ENCODE measurements at places on chromosomes 5 and 9.

- no peak for DNase-seq
Measured at GRCh38 chr9:32867026-32867425, 83.7 kb downstream of the TMEM215 start.

GRCh38 chr5:72599519-72600370 lies 92.5 kb upstream of the ZNF366 start:
- no peak for DNase-seq

GRCh38 chr5:154467655-154468354 lies 10.2 kb downstream of the HAND1 start:
- peak; percentile 40 for DNase-seq

- no peak for DNase-seq
Measured at GRCh38 chr5:140181002-140181483, 6.1 kb downstream of the CYSTM1 start.

GRCh38 chr5:128470663-128471062 lies 67.4 kb downstream of the FBN2 start:
- DNase-seq, result no peak

DNA sequence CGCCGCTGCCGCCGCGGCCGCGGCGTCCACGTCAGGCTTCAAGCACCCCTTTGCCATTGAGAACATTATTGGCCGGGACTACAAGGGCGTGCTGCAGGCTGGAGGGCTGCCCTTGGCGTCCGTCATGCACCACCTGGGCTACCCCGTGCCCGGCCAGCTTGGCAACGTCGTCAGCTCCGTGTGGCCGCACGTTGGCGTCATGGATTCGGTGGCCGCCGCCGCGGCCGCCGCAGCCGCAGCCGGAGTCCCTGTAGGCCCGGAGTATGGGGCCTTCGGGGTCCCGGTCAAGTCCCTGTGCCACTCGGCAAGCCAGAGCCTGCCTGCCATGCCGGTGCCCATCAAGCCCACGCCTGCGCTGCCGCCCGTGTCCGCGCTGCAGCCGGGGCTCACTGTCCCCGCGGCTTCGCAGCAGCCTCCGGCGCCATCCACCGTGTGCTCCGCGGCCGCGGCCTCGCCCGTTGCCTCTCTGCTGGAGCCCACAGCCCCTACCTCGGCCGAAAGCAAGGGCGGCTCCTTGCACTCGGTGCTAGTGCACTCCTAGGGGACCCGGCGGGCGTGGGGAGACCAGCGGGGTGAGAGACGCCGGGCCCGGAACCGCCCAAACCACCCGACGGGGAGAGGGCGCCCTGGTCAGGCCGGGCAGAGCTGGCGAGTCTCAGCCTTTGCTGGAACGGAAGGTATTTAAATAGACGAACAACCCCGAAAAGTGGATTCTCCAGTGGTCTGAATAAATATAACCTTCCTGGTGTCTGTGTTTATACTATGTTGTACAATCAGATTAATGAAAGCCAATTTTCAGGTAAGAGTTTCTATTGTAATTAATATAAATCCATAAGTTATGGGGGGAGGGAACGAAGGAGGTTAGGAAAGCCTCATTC lies 1.2 kb downstream of the FOXB2 start:
- no peak for DNase-seq

GRCh38 chr9:71761938-71762353 lies 6.4 kb downstream of the CEMIP2 start:
- no peak for DNase-seq

GRCh38 chr9:110112792-110113191 lies 95.2 kb downstream of the C9orf152 start:
- no peak for DNase-seq

GRCh38 chr5:152465140-152465539 lies 60.1 kb upstream of the NMUR2 start:
- DNase-seq, result no peak

DNA sequence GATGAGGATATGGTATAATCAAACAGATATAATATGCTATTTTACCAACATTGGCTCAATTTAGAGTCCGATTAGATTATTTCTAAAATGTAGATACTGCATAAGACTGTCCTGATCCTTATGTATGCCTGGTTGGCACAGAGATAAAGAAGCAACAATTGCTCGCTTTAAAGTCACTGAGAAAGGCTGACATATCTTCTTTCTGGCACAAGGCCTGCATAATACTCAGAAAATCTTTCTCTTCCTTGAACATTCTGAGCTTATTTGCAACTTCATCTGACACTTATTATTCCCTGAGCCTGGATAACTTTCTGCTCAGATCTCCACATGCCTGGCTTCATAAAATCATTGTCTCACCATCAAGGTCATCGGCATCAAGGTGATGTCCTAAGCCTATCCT lies 219.3 kb upstream of the CDH9 start:
- DNase-seq, result no peak

GRCh38 chr9:29044959-29045358 lies 1471.7 kb upstream of the C9orf72 start:
- DNase-seq, result no peak

DNA sequence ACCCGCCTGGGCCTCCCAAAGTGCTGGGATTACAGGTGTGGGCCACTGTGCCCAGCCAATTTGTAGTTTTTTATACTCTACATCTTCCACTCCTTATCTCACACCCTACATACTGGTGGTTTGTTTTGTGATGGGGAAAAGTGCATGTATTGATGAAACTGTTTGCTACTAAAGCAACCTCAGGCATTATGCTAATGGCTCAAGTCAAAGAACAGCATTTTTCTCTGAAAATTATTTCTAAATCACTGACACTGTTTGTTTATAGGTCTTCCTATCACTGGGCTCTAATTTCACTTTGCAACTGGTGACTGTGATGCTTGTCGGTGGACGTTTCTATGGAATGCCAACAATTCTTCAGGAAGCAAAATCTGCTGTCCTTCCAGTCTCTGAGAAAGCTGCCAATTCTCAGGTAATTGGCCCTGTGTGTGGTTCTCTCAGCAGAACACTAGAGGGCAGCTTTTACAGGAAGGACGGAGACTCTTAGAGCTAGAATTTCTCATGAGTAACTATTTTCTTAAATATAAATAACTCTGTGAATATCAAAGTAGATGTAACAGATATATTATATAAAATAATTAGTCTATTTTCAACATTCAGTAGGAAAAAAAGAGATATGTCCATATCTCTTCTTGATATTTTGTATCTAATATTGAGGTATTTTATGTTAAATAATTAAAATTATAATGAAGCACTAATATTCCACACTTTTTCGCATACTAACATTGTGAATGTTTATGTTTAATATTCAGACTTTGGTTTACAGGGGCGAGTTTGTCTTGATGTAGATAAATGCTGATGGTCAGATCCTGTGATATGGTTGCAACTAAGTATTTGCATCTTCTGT lies 244.1 kb downstream of the ADGRV1 start:
- no peak for DNase-seq

DNA sequence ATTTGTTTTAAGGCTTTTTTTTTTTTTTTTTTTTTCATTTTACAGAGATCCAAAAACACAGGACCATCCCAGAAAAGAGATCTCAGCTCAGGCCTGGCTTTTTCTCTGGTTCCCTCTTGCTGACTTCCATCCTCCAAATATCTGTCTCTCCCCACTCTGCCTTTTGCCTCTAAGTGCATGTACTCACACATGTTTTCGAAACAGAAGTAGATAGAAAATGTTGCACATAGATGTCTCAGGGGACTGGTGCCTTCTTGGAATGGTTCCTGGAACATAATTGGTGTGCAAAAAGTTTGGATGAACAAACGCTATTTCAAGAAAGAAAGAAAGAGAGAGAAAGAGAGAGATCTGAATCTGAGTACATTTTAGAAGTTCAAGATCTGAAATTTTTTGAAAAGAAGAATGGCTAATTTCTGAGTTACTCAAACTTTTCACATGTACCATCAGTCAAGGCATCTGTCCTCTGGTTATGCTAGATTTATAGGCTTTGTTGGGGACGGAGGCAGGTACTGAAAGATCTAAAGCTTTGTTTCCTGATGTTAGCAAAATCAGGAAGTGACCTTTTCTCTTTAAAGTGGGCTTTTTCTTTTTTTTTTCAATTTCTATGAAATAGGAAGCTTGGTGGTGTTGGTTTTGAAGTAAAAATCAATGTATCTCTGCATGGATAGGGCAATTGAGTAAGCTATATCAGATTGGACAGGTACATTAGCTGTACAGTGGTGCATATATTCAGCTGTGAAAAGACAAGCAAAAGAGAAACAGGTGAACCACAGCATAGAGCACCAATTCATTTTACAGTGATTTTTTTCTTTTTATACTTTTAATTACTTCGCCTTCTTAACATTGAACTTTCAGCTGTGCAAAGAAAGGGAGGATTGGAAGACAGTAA lies 8.5 kb upstream of the TNFSF8 start:
- DNase-seq, result no peak

DNA sequence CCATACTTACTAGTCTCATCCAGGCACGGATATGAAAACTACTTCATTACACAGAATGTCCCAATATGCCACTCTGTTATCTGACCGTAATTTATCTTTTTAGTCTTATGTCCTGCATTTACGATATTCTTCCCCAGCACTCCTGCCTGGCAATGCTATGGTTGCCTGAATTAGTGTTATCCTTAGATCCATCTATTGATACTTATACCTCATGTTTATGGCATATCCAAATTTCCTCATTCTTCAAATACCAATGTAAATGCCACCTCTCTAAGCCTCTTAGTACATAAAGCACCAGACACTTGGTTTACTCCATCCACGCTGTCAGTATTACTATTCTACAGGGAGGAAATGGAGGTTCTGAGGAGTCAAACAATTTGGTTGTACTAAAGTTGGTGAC lies 507.8 kb upstream of the NMUR2 start:
- DNase-seq, result no peak

DNA sequence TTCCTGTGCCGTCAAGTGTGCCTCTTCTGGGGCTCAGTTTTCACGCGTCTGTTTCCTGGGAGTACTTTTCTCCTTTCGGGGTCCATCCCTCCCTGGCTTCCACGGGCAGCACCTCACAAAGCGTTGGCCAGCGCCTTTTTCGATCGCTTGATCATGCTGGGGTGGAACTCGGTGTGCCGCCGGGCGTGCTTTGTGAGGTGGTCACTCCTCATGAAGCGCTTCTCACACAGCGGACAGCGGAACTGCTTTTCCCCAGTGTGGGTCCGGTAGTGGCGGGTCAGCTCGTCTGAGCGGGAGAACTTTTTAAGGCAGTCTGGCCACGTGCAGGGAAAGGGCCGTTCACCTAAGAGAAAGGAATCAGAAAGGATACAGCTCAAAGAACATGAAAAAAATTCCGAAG lies 26.8 kb downstream of the KLF9 start:
- DNase-seq, result no peak

GRCh38 chr5:60497706-60498500 lies 202.1 kb downstream of the DEPDC1B start:
- no peak for DNase-seq

Data from stimulated activated CD8-positive, alpha-beta memory T cell treated with anti-CD3 and anti-CD28 coated beads, Interleukin-7, amount 100 ng/mL, for 1 hour (primary cell).